Subcutaneous preadipocyte (primary cell): ENCODE measurements at places on chromosomes 4 and X. TPM values are rescaled to one million over a fixed set of nuclear protein-coding genes. Genes with fewer than 3 reads are reported as not detected.

Gene P2RY10
- total RNA-seq, result not detected in 2 replicates

Gene GAB3
- 10.4 and 27.9 TPM in 2 replicates for total RNA-seq

Gene PAK3
- total RNA-seq, result under 0.01 TPM in 2 replicates

Gene DCAF4L1
- total RNA-seq, result under 0.01 and 0.20 TPM in 2 replicates

Gene IL1RAPL1
- 0.37 and 0.39 TPM in 2 replicates for total RNA-seq

Gene PNMA3
- under 0.01 and 0.37 TPM in 2 replicates for total RNA-seq

Gene ENPEP
- 0.37 and 0.78 TPM in 2 replicates for total RNA-seq

Gene STAG2
- 65.8 and 76.8 TPM in 2 replicates for total RNA-seq
